ENCODE measurements at places on chromosomes 11 and 22.

DNA sequence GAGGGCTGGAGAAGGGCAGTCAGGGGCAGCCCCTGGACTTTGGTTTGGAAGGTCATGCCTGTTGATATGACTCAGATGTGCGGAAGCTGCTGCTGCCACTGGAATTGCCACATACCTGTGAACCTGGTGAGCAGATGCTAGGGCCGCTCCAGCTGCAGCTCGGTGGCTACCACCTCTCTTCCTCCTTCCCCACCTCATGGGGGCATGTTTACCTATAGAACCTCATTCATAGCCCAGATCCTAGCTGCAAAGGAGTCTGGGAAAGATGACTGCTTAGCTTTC, 17.5 kb upstream of the TSPAN18 start:
- DNase-seq = no peak

DNA sequence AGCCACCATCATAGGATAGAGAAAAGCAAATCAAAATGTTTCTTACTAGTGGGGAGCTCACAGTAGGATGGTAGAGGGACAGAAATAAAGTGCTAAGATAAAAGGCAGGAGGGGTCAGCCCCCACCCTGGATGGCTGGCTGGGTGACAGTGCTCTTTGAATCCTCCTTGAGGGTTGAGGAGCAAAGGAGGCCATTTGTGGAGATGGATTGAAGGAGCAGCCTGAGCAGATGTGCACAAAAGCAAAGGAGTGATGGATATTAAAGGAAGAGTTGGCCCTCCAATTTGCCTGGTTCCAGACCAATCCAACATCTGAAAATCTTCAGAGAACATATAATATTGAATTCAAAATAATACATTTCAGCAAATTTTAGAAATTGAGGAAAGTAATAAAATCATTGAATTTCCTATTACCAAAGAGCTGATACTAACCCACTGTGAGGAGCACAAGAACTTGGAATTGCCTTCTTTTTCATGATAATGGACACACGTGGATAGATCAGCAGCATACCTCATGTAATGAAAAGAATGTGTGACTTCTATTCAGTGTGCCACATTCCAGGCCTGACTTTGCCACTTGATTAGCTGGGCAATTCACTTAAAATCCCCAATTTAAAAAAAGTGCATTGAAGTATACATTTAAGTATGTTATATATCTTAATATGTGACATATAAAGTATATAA, 287.0 kb downstream of the FAT3 start:
- DNase-seq = no peak

GRCh38 chr11:104009744-104010143, 26.7 kb upstream of the DDI1 start:
- no peak for DNase-seq

DNA sequence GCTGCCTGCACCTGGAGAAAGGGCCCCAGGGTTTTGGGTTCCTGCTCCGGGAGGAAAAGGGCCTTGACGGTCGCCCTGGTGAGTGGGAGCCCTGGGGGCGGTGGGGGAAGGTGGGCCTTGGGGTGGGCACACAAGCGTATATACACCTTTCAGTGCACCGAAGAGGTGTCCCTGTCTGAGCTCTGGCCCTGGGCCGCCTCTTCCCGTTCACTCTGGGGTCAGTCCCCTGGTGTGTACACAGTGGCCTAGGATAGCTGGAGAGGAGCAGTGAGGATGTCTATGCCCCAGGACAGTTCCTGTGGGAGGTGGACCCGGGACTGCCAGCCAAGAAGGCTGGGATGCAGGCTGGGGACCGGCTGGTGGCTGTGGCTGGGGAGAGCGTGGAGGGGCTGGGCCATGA, 2.8 kb downstream of the NHERF4 start:
- DNase-seq = no peak

- no peak for DNase-seq
Observed at GRCh38 chr22:28141614-28142013, 222.6 kb upstream of the PITPNB start.

- no peak for DNase-seq
Observed at GRCh38 chr22:48545987-48546386, 1281.7 kb downstream of the BRD1 start.

GRCh38 chr11:93718057-93718563, 23.2 kb downstream of the TAF1D start:
- DNase-seq = no peak

DNA sequence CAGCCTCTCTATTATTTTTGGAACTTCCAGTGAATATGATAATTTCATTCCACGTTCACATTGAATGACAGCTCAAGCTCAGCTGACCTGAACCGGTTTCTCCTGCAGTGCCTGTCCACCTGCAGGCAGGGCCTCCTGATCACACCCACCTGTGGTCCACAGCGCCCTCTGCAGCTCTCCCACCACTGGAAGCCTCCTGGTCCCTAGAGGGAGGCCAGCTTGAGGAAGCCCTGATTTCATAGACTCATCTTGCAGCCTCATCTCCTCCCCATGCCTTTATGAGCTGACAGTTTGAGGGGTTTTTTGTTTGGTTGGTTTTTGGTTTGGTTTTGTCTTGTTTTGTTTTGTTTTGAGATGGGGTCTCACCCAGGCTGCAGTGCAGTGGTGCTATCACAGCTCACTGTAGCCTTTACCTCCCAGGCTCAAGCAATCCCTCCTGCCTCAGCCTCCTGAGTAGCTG, 29.9 kb upstream of the MALAT1 start:
- DNase-seq = no peak

GRCh38 chr11:45664376-45665205, 831 bp downstream of the CHST1 start:
- DNase-seq = no peak

DNA sequence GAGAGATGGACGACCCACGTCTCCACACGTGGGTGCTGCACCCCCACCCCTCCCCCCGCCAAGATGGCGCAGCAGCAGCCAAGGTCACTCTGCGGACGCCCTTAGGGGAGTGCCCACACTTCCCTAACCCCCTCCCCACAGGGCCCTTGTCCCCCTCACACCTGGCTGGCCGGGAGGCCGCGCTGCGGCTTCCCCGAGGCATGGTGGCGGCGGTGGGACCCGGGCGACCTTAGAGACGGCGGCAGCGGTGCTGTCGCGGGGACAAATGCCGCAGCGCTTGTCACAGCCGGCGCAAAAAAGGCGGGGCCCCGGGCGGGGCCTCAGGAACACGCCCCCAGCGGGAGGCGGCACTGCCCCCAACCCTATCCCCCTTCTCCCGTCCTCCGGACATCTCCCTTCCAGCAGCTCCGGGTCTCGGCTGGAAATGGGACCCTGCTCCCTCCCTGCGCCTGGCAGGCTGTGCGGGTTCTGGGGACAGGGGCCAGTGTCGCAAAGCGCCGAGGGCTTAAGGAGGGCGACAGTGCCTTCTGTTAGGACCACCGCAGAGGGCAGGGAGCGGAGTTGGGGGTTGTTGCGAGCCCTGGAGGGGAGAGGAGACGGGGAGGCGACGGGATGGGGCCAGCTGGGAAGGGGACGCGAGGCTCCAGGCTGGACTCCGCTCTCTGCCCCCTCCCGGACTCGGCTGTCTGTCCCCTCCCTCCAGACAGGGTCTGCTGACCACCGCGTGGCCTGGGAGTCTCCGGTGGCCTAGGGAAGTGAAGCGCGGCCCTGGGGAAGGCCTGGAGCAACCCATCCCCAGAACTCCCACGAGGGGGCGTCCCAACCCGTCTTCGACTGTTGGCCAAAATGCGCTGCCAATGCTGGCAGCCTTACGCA, at the start of gene CHCHD10:
Gene CHCHD10 (minus strand): TSS at position 300 of the 876 bp plus-strand sequence. CDS start 98 bp downstream, at position 202.
- peak; percentile 83 for DNase-seq

GRCh38 chr11:28566339-28567089, 458.3 kb downstream of the METTL15 start:
- DNase-seq = peak; percentile 16

DNA sequence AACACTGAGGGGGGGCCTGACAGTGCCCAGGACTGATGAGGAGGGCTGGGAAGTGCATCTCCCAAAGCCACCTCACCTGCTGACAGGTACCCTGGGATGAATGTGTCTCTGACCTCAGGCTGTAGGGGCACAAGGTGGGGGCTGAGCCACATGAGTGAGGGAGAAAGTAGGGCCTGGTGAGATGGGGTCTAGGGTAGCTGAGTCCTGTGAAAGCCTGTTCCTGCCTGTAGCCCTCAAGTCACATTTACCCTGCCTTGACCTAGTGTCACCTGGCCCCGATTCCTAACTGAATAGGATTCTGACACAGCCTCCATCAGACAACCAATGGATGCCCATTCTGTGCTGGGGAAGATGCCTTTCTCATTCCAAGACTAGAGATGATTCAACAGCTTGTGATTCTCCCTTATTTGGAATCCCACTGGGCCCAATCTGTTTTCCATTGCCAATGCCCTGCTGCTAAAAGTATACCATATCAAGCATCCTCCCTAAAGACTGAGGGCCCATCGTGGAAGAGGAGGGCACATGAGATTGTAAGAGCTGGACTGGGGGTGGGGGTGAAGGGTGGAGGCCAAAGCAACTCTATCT, 11.1 kb upstream of the RFPL1 start:
- no peak for DNase-seq

DNA sequence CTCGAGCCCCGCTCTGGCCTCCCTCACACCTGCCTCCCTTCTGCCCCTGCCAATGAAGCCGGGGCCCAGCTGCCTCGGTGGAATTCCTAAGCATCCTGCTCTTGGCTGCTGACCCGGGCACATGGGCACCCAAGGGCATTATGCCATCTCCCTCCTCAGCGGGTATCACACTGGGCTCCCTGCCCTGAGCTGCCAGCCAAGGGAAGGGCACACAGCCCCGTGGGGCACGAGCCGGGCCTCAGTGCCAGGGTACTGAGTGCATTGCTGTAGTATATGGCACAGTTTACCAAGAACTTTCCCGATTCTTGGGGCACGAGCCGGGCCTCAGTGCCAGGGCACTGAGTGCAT, 43.8 kb upstream of the JAM3 start:
- no peak for DNase-seq

GRCh38 chr22:20196094-20196842, 45.4 kb upstream of the CCDC188 start:
- DNase-seq = no peak

DNA sequence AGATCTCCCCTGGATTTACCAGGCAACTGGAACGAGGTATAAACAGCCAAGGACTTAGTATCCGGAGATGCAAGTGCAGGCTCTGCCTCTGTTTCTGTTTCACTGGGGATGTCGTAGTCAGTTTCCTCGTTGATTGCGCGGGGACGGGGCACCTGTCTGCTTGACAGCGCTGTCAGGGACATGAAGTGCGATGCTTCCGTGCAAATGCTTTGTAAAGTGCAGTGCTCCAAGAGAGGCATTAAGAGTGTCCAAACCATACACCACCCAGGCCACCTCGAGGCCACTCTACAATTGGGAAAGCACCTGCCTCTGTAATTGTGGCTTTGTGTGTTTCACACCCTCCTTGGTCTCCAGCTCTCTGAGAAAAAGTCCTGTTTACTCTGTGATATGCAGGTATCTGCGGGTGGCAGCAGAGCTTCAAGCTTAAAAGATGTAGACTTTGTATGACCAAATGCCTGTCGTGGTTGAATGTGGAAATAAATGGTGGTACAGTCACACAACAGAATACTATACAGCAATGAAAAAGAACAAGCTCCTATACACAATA, 18.6 kb upstream of the CD5 start:
- DNase-seq = no peak

- DNase-seq = no peak
Observed at GRCh38 chr22:47111626-47112581, 349.5 kb downstream of the TBC1D22A start.

DNA sequence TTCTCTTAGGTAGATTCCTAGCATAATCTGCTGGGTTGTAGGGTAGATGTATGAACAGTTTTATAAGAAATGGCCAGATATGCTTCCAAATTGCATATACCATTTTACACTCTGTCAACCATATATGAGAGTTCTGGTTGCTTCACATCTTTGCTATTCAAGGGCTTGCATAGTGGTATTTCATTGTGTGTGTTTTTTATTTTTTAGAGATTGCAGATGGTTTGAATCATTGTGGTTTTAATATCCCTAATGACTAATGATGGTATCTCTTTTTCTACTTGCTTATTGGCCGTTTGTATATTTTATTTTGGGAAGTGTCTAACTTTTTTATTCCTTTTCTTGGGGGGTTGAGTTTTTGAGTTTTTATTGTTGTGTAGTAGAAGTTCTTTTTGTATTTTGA, 26.9 kb downstream of the RNF214 start:
- no peak for DNase-seq

GRCh38 chr22:23126165-23127054, 15.4 kb downstream of the RSPH14 start:
- no peak for DNase-seq

DNA sequence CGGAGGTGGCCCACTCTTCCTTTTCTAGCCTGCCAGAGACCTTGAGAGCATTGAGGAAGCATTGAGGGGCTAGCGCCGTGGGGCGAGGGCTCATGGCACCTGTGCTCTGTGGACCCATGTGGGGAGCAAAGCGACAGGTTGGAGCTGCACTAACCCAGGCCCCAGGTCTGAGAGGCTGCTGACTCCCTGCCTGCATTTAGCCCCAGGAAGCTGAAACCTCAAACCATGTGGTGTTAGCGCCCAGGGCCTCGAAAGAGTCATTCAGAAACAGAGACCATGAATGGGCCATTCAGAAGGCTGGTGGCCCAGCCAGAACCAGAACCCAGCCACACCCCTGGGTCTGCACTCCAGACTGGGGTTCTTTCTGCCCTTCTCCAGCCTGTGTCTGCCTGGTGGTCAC, 88.6 kb downstream of the BCR start:
- no peak for DNase-seq

DNA sequence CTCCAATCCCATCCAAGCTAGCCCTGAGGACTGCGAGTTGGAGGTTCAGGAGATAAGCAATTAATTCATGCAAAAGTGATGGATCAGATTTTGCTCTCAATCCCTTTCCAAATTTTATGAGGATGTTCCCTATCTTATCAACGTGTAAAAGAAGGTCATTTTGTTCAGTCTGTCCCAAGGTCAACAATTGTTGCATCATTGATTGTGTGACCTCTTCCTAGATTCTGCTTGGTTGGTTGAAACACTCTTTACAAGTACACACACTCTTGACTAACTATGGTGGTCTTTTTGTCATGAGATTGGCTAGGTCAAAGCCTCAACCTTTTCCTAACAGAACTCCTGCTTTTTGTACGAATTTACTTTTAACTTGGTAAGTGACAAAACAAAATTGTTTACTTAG, 41.7 kb downstream of the COMMD9 start:
- DNase-seq = no peak

GRCh38 chr22:49532869-49533802, 294.5 kb downstream of the BRD1 start:
- DNase-seq = no peak

DNA sequence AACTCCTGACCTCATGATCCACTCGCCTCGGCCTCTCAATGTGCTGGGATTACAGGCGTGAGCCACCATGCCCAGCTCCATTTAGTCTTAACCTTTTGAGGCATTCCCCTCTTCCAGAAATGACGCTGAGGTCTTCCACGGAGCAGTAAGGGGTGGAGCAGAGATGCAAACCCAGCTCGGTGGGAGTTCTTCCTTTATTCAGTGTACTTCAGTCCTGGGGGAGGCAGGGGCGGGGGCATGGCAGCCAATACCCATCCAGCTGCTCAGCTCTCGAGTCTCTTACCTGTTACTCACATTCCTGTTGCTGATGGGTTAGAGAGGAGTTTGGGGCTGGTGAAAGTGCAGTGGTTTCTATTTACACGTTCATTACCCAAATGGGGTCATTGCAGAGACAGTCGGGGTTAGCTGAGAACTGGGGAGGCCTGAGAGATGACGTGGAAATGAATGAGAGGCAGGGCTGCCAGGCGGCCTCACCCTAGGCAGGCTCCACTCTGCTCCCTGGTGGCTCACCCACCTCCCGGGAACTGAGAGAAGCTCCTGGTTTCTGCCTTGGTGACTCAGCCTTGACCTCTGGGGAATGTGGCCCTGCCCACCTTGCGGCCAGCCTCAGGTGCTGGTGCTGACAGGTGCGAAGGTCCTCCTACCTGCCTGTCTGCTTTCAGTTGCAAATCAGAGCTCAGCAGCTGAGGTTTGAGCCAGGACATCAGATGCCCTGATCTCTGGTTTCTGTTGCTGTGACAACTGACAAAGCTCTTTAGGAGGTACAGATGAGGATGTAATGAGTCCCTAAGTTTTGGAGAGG, 13.4 kb upstream of the ST14 start:
- DNase-seq = no peak
